Stimulated activated CD8-positive, alpha-beta memory T cell treated with anti-CD3 and anti-CD28 coated beads, Interleukin-7, amount 100 ng/mL, for 1 hour (primary cell): ENCODE measurements at places on chromosomes 7 and 10.

- no peak for DNase-seq
Measured at GRCh38 chr10:34186745-34187144, 628.4 kb downstream of the PARD3 start.

- no peak for DNase-seq
Measured at GRCh38 chr7:22051886-22052673, 106.4 kb upstream of the CDCA7L start.

DNA sequence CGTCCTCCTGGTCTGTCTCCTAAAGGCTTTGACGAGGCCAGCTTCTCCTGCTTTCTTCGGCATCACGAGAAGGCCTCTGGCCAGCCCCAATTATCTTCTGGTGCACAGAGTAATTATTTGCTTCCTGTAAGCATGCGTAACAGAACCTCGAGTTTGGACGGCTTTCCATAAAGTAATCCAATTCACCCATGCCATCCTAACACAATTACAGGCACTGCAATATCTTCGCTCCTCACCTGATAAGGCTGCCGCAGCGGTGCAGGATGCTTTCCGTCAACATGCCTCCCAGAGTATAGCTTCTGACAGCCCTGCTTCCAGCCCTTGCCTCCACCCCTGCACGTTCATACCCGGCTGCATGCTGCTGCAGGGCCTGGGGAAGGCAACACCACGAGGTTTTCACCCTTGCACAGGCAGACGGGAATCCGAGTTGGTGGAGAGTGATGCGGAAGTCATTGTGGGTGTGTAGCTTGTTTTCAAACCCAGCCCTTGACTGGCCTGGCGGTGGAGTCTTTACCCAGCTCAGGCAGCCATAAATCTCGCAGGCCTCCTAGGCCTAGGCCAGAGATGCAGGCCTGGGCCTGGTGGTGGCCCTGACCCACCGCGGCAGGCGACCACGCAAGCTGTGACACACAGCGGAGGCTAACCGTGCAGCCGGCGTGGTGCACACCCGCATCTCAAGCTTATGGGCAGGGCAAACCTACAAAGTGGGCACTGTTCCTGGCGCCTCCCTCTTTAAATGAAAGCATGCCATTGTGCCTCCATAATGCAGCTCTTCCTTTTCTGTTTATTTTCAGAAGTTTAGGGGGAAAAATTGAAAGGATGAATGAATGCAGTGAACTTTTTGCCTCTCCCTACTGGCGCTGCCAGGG lies 12.7 kb downstream of the EBF3 start:
- no peak for DNase-seq

GRCh38 chr7:56110611-56111010 lies 4.3 kb upstream of the CHCHD2 start:
- DNase-seq, result no peak

GRCh38 chr10:5888351-5888750 lies 1.3 kb downstream of the ANKRD16 start:
- DNase-seq, result no peak

DNA sequence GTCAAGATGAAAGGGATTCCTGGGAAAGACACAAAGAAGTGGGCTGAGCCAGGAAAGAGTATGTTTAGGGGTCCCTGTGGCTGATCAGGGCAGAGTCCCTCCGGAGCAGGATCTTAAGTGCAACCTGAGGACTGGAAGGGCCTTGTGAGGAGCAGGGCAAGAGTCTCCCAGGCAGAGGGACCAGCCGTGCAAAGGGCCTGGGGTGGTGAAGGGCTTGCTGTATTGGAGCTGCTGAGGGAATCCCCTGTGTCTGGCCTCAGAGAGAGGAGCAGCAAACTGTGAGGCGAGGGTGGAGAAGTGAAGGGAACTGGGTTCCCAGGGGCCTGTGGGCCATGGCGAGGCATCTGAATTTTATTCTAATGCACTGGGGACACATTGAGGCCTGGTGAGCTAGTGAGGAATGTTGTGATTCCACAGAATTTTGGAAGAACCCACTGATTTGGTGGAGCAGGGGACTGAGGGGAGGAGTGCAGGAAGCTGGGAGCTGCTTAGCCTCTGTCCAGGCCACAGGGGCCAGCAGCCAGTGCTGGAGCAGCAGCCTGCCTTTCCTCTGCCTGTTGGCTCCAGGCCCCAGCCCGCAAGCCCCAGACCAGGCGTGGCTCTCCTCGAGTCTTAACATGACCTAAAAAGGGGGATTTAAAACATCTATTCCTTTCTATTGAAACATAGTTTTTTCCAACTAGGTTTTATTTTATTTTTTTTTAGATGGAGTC lies 138.4 kb upstream of the IGFBP3 start:
- no peak for DNase-seq

GRCh38 chr10:14016011-14016536 lies 314.6 kb downstream of the FRMD4A start:
- DNase-seq, result no peak

- DNase-seq, result no peak
Measured at GRCh38 chr10:44046605-44047004, 338.3 kb downstream of the CXCL12 start.

- no peak for DNase-seq
Measured at GRCh38 chr7:1895664-1896515, 225.8 kb downstream of the ELFN1 start.

- no peak for DNase-seq
Measured at GRCh38 chr10:96397902-96398301, 39.1 kb upstream of the OPALIN start.

DNA sequence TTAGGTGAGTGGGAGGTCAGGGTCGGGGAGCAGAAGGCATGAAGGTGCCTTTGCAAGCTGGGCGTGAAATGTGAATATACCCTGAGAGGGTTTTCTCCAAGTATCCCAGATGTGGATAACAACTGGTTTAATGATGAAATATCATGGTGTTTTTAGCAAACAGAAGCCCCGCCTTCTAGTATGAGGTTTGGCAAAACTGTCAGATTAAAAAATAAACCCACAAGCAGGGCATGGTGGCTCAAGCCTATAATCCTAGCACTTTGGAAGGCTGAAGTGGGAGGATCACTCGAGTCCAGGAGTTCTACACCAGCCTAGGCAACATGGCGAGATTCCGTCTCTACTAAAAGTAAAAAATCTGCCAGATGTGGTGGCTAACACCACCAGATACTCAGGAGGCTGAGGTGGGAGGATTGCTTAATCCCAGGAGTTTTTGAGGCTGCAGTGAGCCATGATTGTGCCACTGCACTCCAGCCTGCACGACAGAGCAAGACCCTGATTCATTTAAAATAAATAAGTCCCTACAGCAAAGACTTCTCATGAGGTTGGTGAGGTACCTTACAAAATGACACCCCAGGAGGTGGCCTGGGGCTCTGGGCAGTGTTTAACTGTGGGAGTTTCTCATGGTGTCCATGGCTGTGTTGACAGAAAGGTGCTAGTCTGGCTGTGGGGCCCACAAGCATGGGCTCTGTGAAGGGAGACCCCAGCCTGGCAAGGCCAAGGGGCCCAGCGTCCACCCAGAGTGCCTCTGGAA lies 6.7 kb upstream of the PWWP2B start:
- no peak for DNase-seq

- no peak for DNase-seq
Measured at GRCh38 chr7:69430384-69431021, 167.8 kb upstream of the AUTS2 start.

- DNase-seq, result no peak
Measured at GRCh38 chr7:70132226-70132851, 534.1 kb downstream of the AUTS2 start.

- DNase-seq, result no peak
Measured at GRCh38 chr10:110323503-110323902, 18.8 kb upstream of the SMNDC1 start.

- DNase-seq, result no peak
Measured at GRCh38 chr7:132205509-132205908, 370.8 kb downstream of the PLXNA4 start.

GRCh38 chr7:31004393-31004792 lies 40.6 kb downstream of the GHRHR start:
- DNase-seq, result no peak

DNA sequence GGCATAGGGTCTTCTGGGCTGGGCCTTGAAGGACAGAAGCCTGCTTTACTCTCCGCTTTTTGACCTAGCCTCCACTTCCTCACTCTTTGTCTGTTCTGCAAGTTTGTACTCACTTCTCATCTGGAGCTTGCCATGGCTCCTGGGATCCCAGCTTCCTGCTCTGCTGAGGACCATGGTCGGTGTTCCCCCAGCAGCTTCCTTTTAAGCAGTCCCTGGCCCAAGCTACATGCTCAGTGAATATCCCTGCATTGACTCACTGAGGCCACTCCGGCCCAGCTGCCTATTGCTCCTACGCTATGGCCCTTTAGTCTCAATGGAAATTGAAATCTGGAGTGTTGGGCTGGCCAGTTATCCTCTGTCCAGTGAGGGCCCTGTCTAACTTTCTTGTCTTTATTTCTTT lies 427.7 kb downstream of the RPS24 start:
- no peak for DNase-seq

GRCh38 chr10:132264966-132265889 lies 42.5 kb downstream of the STK32C start:
- DNase-seq, result no peak

DNA sequence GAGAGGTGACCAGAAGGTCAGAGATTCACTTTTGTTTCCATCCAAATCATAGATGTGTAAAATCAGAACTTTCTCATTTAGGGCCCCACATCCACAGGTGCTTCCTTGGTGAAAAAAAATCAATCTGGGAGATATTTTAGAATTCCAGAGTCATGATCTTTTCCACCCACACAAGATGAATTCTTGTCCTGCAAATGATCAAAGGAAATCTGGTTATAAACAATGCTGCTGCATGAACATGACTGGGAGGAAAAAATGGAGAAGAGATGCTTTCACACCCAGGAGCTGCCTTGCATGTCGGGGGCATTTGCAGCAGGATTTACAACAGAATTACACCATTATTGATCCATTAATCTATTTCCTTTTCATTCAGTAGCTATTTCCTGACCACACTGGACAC lies 106.5 kb upstream of the TMEM72 start:
- DNase-seq, result no peak

- DNase-seq, result no peak
Measured at GRCh38 chr7:22860337-22860736, 37.7 kb upstream of the TOMM7 start.

DNA sequence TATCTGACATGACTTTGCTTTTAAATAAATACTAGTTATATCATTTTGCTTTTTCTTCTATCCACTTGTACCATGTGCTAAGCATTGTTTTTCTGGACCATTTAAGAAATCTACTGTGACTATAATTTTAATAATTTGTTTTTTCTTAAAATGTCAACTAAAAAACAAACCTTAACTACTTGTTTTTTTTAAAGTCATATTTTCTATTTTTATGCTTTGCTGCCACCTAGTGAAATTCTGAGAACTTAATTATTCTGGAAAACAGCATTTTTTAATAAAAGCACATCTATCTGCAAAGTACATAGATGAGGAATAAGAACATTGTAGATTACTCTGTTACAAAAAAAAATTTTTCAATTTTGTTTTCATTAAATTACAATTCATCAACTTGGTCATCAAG lies 47.4 kb downstream of the ORC5 start:
- DNase-seq, result no peak

DNA sequence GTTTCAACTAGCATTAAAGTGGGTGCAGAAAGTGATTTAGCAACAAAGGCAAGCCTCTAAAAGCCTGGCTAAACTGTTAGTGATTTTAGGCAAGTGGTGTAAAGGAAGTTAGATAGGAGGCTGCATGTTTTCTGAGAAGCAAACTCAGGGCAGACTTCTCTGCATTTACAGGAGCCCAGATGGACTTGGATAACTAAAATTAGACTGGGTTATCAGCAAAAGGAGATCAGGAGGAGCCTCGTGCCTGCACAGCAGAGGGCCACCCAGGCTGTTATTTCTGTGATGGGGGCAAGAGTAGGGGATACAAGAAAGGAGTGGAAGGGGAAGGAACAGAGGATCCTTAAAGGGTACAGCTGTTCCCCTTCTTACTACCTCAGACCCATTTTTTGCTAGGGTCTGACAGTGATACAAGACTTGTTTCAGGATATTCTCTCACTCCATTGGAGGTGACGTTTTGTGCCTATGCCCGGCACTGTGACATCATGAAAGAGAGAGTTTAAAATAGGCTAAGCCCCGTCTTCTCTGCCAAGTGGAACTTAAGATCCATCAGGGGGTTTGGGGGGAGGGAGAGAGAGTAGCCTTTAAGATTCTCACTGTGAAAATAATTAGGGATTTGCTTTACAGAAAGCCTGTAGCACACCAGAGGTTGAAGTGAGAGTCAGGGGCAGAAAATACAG lies 49.6 kb upstream of the PDCD4 start:
- DNase-seq, result no peak

DNA sequence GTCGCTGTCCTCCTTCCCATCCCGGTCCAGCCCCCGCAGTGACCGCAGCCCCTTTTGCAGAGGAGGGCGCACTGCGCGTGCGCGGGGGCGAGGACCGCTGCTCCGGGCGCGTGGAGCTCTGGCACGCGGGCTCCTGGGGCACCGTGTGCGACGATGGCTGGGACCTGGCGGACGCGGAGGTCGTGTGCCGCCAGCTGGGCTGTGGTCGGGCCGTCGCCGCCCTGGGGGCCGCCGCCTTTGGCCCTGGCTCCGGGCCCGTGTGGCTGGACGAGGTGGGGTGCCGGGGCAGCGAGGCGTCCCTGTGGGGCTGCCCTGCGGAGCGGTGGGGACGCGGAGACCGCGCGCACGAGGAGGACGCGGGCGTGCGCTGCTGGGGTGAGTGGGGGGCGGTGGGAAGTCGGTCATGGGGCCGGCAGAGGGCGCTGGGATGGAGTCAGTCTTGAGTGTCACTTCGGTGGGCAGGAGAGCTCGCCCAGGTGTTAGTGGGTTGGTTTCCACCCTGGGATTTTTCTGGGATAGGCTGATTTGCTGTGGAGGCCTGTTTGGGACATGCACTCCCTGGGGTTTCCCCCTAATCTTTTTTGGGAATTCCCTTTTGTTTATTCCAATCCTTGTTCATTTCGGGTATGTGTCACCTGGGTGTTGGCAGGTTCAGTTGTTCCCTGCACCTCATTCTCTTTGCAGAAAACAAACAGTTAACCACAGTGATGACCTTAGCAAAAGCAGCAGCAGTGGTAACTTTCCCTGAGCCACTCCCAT lies 11.6 kb downstream of the SCART1 start:
- DNase-seq, result no peak

- no peak for DNase-seq
Measured at GRCh38 chr7:81884817-81885216, 115.0 kb upstream of the HGF start.

DNA sequence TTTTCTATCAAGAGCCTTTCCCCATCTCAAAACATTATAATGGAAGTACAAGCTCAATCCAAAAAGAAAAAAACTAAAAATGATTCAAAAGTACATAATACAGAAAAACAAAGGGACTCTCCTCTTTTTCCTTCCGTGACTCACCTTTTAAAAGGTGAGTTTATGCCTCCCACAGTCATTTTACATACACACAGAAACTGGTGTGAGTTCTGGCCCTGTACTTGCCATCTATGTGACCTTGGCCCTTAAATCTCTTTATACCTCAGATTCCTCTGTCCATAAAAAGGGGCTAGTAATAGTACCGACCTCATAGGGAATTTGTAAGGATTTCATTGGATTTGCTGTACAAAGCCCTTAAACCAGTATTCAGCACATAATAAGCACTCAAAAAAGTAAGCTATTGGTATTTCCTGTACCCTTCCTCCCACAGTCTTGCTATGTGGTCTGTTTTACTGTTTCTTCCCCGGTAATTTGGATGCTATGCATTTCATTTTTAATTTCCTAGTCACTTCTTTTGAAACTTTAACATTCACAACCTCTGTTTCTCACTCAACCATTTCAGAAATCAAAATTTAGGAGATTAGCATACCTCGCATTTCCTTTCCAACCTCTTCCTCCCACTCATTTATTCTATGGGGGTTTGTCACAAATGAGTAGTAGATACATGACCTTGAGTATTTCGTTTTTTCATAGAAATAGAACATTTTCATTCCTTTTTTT lies 39.0 kb downstream of the STK17A start:
- no peak for DNase-seq

- DNase-seq, result no peak
Measured at GRCh38 chr7:57821438-57822382, 371.7 kb downstream of the ZNF716 start.
